ENCODE measurements at places on chromosomes 2 and 18.

- DNase-seq = no peak
These were observed 28.2 kb upstream of the SOCS6 start for GRCh38 chr18:70260683-70261082.

GRCh38 chr2:157258520-157259326, 1.2 kb downstream of the GALNT5 start:
- no peak for DNase-seq

DNA sequence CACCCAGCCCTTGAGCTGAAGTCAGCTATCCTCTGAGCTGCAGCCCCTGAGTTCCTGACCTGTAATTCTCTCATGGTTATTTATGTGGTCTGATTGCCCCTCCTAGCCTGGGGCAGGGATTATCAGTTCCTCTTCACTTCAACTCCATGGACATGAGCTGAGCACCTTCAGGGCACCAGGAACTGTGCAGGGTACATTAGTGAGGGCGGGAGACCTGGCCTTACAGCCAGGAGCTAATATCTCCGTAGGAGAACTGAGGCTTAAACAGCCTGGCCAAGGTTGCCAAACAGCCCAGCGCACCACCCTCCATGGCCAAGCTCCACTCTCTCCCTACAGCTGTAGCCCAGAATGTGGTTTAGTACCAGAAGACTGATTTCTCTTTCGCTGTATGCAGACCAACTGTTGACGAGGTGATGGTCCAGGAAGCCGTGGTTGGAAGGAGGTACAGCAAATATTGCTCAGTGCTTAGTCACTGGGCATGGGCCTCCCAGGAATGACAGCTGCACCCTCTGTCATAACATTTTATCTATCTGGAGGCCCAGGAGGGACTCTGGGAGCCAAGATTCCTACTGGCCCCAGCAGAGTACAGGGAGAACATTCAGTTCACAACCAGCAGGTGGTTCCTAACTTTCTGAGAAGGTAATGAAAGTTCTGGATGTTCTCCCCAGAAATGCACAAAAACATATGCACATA, 228.7 kb upstream of the SIX2 start:
- peak; percentile 72 for DNase-seq

DNA sequence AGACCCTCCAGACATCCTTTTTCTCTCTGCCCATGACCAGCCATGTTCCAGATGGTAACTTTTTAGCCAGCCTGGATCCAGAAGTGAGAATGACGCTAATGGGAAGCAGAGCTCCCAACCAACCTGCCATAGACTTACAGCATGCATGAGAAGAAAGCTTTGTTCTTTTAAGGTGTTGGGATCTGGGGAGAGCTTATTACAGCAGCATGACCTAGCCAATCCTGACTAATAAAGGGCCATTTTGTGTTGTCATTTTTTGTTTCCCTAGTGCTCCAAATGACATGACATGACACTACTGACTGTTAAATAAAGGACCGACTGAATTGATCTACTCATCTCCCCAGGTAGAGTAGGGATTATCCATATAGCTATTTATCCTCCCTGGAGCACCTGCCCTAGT, 5.2 kb upstream of the PRKCE start:
- DNase-seq = no peak

GRCh38 chr18:58593938-58594337, 35.0 kb downstream of the ALPK2 start:
- DNase-seq = no peak

- DNase-seq = no peak
These were observed 67.3 kb downstream of the UXS1 start for GRCh38 chr2:106126705-106127281.

All from SHP77 treated with DMSO at 0.1 percent for 48 hours (cell line).